ENCODE measurements at places on chromosomes 7 and 10.

DNA sequence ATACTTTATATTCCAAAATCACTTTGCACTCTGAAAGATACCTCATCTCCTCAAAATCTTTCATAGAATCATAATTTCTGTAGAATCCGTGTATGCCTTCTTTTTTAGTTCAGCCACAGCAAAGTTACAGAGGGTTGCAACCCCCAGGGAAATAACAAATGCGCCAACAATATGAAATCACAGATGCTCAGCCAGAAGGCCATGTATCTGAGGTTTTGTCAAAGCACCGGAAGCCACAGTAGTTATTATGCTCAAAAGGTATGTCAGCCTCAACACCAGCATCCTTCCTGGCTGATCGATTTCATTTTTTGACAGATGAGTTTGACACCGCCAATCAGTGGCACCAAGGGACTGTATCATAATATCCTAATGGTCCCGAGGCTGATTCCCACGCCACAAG, 204.1 kb downstream of the KCNMA1 start:
- no peak for DNase-seq

GRCh38 chr10:84352251-84352842, 24.0 kb downstream of the CCSER2 start:
- peak; percentile 65 for DNase-seq

DNA sequence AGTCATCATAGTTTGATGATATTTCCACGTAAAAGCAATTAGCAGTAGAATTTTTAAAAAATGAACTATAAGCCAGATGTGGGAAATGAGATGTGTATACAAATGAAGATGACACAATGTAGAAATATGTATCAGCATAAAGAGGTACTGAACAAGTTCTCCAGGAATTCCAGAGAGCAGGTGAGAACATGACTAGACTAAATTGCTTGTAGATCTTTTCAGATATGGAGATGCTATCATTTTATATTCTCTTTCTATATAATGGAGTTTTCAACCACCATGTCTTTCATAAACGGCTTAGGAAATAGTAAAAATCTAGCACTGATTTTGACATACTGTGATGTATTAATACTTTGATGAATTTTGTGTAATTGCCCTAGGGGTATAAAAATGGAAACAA, 130.9 kb downstream of the SEMA3D start:
- DNase-seq = no peak

DNA sequence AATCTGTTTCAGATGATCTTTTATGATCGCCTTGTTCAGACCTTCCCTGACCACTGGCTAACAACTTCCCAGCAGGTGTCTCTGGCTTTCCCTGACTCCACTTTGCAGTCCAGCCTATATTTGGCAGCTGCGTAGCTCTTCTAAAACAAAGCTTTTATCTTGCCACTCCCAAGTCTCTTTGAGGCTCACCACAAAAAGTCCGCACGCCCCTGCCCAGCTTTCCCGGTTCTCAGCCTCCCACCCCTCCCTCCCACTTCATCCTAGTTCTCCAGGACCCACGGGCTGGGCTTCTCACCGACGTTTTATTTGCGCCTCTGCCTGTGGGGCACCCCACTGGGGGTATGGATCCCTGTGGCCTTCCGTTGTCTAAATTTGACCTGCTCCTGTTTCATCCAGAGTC, 58.9 kb upstream of the USP6NL start:
- no peak for DNase-seq

- no peak for DNase-seq
Measured at GRCh38 chr7:22647451-22648257, 79.3 kb upstream of the IL6 start.

DNA sequence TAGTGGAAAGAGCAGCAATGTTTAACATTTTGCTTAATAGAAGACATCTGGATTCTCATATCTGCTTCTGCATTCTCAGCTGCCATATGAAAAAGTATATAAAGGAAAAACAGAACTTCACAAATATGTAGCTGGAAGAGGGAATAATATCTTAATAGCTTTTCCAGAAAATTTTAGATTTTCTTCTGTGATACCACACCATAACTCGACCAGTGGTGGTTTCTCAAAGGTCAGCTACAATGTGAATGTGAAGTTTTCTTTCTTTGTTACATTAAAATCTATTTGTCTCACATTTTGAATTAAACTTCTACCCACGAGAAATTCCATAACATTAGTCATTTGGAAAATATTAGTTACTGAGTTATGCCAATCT, 339.8 kb downstream of the PARD3 start:
- DNase-seq = no peak

GRCh38 chr10:78933828-78934531, 134.8 kb upstream of the ZMIZ1 start:
- no peak for DNase-seq
